ENCODE measurements at places on chromosomes 1 and 21. TPM values are rescaled to one million over a fixed set of nuclear protein-coding genes. Genes with fewer than 3 reads are reported as not detected.

GRCh38 chr1:6098303-6099215 lies 52.9 kb downstream of the KCNAB2 start:
- no peak for DNase-seq

Gene SLC2A1
- total RNA-seq = 315 TPM

Gene SMCP
- not detected for total RNA-seq

GRCh38 chr1:236724506-236724905 lies 38.2 kb downstream of the ACTN2 start:
- no peak for DNase-seq

Gene CFHR3
- not detected for total RNA-seq

GRCh38 chr1:90854397-90854924 lies 137.4 kb upstream of the BARHL2 start:
- DNase-seq = no peak

Gene MRPL37
- 90.9 TPM for total RNA-seq

DNA sequence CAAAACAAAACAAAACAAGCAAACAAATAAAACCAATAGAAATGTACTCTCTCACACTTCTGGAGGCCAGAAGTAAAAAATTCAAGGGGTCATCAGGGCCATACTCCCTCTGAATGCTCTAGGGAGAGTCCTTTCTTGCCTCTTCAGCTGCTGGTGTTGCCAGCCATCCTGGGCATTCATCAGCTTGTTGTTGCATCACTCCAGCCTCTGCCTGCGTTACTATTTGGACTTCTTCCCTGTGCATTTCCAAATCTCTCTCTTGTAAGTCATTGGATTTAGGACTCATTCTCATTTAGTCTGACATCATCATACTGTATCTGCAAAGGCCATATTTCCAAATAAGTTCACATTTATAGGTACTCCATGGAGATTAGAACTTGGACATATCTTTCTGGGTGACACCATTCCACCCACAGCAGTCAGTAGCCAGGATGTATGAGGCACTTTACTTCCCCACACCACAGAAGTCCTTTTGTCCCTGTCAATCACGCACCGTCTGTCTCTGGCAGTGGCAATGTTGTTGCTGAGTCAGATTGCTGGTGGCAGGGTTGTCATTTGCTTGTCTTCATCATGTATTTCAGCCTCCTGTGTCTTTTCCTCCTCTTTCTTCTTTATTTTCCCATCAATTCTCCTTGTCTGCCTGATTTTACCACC lies 151.0 kb upstream of the KCNJ6 start:
- no peak for DNase-seq

Gene ATP1A2
- total RNA-seq = not detected

- no peak for DNase-seq
These were observed 18.6 kb downstream of the AK2 start for GRCh38 chr1:33018112-33018511.

DNA sequence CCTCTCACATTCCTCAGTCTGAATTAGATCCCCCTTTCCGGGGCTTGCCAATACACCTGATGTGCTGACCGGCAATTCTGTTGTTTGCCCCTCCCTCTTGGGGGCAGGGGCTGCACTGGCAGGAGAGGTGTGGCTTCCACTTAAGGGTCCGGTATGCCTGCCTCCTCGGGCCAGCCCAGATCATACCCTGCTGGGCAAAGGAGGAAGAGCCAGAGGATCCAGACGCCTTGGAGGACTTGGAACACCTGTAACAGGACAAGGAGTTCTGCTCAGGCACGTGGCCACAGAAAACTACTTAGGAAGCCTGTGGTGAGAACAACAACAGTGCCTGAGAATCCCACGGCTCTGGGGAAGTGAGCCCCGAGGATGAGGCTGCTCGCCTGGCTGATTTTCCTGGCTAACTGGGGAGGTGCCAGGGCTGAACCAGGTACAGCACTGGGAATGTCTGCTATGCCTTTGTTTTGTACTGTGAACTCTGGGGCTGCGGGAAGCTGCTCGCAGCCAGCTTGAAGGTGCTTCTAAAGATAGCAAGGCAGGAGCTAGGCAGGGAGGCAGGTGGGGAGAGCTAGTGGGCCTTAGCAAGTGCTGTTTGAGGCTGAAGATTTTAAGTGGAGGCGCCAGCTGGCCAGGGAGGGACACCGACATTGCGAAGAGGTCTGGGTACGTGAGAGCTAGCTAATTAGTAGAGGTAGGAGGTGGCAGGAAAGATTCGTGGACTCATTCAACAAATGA lies at the start of gene SMPDL3B:
Gene SMPDL3B (plus strand): TSS at position 183 of the 732 bp plus-strand sequence. CDS start 184 bp downstream, at position 367.
- peak; percentile 63 for DNase-seq

DNA sequence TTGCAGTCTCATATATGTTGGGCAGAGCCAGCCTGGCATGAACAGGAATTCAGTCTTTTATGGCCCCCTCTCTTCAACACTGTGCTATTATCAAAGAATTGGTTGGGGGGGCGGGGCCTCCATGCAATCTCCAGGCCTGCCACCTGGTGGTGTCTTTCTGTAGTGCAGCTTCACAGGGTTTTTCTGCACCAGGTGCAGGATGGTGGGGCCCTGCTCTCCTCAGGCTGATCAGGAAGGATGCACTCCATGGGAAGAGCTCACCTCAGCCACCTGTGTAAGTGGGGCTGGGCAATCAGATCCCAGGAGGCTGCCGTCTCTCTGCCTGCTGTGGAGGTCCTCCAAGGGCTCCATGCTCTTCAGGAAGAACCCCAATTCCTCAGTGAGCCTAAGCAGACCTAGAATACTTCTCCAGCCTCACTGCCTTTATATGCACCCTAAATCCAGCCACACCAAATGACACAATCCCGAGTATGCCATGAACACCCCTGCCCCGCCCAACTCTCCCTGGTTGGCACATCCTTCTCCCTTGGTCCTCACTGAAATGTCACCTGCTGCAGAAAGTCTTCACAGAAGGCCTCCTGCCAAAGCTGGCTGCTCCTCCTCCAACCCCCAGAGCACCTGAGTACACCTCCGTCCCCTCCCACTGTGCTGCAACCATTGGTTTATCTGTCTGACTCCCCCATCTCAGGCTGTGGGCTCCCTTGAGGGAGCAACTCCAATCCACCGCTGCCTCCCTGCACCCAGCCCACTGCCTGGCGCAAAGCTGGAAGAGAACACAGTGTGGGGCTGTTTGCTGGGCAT lies 16.5 kb downstream of the STK40 start:
- peak; percentile 50 for DNase-seq
